ENCODE measurements at places on chromosomes 4 and X. TPM values are rescaled to one million over a fixed set of nuclear protein-coding genes. Genes with fewer than 3 reads are reported as not detected.

Gene APELA
- total RNA-seq, result not detected

Gene PTPN13
- total RNA-seq, result 2.0 TPM

Gene HTR2C
- total RNA-seq, result not detected

Gene RGN
- not detected for total RNA-seq

Gene RTL3
- not detected for total RNA-seq

Gene IBSP
- not detected for total RNA-seq

Gene RCHY1
- 23.5 TPM for total RNA-seq

Gene ARMCX5
- total RNA-seq, result 5.7 TPM

Gene BEND2
- total RNA-seq, result not detected

Gene SLC4A4
- 1.3 TPM for total RNA-seq

Gene RNF212
- 3.5 TPM for total RNA-seq

Gene EFNB1
- total RNA-seq, result 3.8 TPM

Gene AFP
- total RNA-seq, result not detected

Gene MAGEB2
- total RNA-seq, result not detected

Gene HPGDS
- 0.15 TPM for total RNA-seq

Gene FAM3A
- 38.6 TPM for total RNA-seq

Data from activated CD4-positive, alpha-beta T cell treated with anti-CD3 and anti-CD28 coated beads, Interleukin-2, amount 10 ng/mL, durations not matched to agents 7 days and 5 days (primary cell).